ENCODE measurements at places on chromosomes 7 and 10.
A peak's percentile ranks its signal among the peaks of the same experiment; 100 is the strongest.

DNA sequence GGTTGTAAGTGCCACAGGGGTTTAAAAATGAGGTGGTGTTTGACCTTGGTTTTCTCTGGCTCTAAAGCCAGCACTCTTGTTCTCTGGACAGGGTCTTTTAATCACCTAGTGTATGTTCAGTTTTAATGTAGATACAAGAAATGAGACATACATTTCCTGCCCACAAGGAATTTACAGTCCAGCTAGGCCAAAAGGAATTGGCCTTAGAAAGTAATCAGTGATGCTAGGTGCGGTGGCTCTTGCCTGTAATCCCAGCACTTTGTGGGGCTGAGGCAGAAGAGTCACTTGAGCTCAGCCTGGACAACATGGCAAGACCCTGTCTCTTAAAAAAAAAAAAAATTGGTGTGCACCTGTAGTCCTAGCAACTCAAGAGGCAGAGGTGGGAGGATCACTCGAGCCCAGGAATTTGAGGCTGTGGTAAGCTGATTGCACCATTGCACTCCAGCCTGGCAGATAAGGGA is 100.2 kb downstream of the LRMDA start:
- no peaks in the 10 kb centered on the region for H3K36me3 ChIP-seq
- no peaks in the 10 kb centered on the region for H3K4me1 ChIP-seq
- no peak overlapping the region for H3K27ac ChIP-seq
- no peak overlapping the region for H3K4me3 ChIP-seq
- DNase-seq = no peak

- no peaks in the 10 kb centered on the region for H3K4me1 ChIP-seq
- peaks cover 2% of the 10 kb centered on the region for H3K36me3 ChIP-seq
- no peaks in the 10 kb centered on the region for H3K27me3 ChIP-seq
- H3K4me3 ChIP-seq = no peak overlapping the region
Observed at GRCh38 chr7:119900996-119901672, 371.8 kb upstream of the KCND2 start.

GRCh38 chr10:84588971-84589370 is 260.6 kb downstream of the CCSER2 start:
- no peak overlapping the region for H3K4me3 ChIP-seq
- DNase-seq = no peak
- no peak overlapping the region for H3K27ac ChIP-seq

DNA sequence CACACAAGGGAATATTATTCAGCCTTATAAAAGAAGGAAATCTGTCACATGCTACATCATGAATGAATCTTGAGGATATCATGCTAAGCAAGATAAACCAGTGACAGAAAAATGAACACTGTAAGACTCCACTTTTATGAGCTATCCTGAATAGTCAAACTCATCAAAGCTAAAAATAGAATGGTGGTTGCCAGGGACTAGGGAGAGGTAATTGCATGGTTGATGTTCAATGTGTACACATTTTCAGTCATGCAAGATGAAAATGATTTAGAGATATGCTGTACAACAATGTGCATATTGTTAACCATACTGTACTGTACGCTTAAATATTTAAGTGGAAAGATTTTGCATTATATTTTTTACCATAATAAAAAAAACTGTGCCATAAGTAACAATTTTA is 1349.1 kb downstream of the XPNPEP1 start:
- no peak overlapping the region for H3K4me3 ChIP-seq
- no peak for DNase-seq
- no peaks in the 10 kb centered on the region for H3K36me3 ChIP-seq
- H3K27me3 ChIP-seq = no peaks in the 10 kb centered on the region
- no peak overlapping the region for H3K27ac ChIP-seq
- no peaks in the 10 kb centered on the region for H3K4me1 ChIP-seq

DNA sequence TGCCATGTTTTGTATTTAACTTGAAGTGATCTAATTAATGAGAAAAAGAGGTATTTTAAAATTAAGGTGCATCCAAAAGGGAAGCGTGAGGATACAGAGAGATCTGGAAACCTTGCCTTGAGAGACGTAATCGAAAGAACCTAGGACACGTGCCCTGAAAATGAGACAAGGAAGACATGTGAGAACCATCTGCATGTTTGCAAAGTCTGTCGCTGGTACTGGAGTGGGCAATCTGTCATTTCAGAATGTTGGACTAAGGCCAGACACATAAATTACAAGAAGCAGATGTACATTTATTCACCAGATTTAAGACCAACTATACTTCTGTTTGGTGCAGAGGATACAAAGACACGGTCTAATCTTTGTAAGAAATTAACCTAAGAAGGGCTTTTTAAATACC is 9.2 kb downstream of the AGR2 start:
- H3K27ac ChIP-seq = no peak overlapping the region
- H3K4me1 ChIP-seq = no peaks in the 10 kb centered on the region
- DNase-seq = no peak
- H3K4me3 ChIP-seq = no peak overlapping the region
- peaks cover 13% of the 10 kb centered on the region for H3K27me3 ChIP-seq
- peaks cover 1% of the 10 kb centered on the region for H3K36me3 ChIP-seq

DNA sequence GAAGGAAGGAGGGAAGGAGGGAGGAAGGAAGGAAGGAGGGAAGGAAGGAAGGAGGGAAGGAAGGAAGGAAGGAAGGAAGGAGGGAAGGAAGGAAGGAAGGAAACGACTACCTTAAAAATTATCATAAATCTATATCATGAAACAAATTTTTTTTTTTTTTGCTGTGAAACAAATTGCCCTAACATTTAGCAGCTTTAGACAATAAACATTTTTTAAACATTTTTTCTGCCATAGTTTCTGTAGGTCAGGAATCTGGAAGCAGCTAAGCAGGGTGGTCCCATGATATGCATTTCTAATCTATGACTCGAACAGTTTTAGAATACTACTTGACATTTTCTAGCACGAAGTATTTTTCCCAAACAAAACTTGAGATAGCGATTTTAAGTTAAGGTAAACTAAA is 42.9 kb upstream of the TSPAN13 start:
- H3K36me3 ChIP-seq = peaks cover 13% of the 10 kb centered on the region
- no peak overlapping the region for H3K4me3 ChIP-seq
- H3K27ac ChIP-seq = no peak overlapping the region
- no peak for DNase-seq

DNA sequence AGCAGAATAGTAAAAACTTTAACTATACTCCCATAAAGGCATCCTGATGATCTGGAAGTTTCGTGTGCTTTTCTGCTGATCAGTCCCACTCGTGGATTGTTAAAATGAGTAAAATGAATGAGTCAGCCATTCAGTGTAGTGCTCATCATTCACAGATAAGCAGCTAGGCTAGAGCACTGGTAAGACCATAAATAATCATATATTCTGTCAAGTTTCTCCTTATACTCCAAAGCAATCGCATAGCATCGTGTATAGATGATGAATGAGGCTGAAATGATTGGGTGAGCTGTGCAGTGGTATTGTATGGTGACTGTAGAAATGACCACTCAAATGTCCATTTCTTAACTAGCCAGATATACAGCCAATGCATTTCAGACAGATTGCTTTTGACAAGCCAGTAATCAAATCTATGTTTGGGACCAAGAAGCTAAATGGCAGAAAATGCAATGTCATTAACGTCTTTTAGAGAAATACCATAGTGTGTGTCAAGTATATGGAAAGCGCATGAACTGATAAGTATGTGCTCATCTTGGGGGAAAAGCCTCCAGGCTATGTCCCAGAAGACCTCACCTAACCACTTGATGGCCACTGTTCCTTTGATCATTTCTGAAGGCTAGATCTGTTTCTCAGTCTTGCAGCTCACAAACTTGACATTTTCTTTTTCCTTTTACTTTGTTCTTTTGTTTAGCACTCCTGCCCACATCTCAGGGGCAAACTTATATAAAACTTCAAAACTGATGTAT is 227.2 kb upstream of the FAM3C start:
- no peaks in the 10 kb centered on the region for H3K4me1 ChIP-seq
- H3K27ac ChIP-seq = no peak overlapping the region
- no peaks in the 10 kb centered on the region for H3K27me3 ChIP-seq
- no peak overlapping the region for H3K4me3 ChIP-seq

DNA sequence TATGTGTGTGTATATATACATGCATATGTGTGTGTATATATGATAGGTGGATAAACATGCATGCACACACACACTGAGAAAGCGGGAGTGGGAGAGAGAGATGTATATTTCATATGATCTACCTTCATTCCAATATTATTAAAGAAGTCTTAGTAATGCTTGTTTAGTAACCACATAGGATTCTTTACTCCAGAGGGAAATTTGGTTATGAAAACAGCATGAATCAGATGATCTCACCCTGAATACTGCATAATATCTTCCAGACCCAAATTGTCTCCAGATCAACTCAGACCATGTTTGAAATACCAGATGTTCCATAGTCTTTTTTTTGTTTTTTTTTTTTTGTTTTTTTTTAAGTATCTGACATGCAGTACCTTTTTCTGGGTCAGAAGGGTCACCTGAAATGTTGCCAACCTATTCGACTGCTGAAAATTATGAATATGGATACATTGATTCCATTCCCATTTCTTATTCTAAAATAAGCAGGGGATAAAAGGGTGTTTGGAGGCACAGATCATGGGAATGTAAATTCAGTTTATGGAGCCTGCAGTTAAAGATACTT is 17.4 kb downstream of the TES start:
- H3K4me3 ChIP-seq = no peak overlapping the region
- no peak overlapping the region for H3K27ac ChIP-seq

DNA sequence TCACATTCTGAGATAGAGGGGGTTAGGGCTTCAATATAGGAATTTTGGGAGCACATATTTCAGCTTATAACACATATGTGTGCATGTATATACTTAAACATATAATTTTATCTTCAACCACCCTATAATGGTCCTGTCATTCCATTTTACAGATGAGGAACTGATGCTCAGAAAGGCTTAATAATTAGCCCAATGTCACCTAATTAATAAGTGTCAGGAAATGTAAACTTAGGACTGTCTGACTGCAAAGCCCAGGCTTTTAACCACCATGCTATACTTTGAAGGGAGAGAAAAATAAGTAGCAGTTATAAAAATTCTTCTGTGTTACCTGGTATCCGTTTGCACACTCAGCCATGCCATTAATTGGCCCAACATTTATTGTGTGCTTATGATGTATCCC is 172.6 kb downstream of the SKIDA1 start:
- no peaks in the 10 kb centered on the region for H3K4me1 ChIP-seq
- H3K27me3 ChIP-seq = peaks cover 28% of the 10 kb centered on the region
- no peaks in the 10 kb centered on the region for H3K36me3 ChIP-seq
- no peak overlapping the region for H3K27ac ChIP-seq
- no peak for DNase-seq

DNA sequence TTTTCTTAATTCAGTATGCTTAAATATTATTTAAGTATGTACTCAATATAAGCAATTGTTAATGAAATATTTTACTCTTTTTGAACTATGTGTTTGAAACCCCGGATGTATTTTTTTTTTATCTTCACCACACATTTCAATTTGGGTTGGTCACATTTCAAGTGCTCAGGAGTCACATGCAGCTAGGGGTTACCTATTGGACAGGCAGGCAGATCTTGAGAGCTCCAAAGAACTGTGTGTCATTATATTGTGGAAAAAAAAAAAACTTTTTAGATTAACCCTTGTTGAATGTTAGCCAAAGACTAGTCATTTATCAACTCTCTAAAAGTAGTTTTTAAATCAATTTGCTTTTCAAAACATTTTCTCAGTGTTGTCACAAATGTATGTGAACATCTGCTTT is 37.2 kb downstream of the IKZF1 start:
- peaks cover 51% of the 10 kb centered on the region for H3K36me3 ChIP-seq
- peaks cover 77% of the 10 kb centered on the region for H3K4me1 ChIP-seq
- H3K27ac ChIP-seq = peak overlapping the region; percentile 98
- H3K27me3 ChIP-seq = no peaks in the 10 kb centered on the region
- H3K4me3 ChIP-seq = peak overlapping the region; percentile 75

DNA sequence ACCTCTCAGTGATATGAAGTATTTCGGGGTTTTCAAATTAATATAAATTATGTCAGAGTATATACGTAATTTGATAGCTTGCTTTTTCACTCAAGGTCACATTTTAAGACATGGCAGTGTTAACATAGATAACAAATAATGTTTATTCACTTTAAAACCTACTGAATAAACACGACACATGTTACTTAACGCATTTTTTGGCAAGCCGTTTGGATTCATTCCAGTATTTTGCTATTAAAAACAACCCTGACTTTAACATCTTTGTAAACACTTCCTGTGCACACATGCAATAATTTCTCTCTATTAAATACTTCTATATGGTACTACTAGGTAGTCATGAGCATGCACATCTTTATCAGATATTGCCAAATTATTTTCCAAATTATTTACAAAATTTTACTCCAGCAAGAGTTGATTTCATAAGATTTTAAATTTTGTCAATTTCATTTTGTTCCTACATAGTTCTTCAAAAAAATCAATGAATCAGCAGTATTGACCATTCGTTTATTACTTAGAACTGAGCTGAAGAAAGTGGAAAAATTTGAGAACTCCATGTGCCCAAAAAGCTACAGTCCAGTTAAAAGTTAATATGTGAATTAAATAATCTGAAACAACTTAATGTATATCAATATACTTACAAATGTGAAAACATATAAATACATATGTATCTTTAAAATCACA is 26.8 kb upstream of the THSD7A start:
- H3K4me3 ChIP-seq = no peak overlapping the region
- no peaks in the 10 kb centered on the region for H3K4me1 ChIP-seq
- no peaks in the 10 kb centered on the region for H3K27me3 ChIP-seq

- H3K27ac ChIP-seq = no peak overlapping the region
- no peaks in the 10 kb centered on the region for H3K27me3 ChIP-seq
- H3K4me3 ChIP-seq = no peak overlapping the region
- H3K36me3 ChIP-seq = no peaks in the 10 kb centered on the region
Observed at GRCh38 chr7:20164425-20165145, 52.6 kb downstream of the MACC1 start.

DNA sequence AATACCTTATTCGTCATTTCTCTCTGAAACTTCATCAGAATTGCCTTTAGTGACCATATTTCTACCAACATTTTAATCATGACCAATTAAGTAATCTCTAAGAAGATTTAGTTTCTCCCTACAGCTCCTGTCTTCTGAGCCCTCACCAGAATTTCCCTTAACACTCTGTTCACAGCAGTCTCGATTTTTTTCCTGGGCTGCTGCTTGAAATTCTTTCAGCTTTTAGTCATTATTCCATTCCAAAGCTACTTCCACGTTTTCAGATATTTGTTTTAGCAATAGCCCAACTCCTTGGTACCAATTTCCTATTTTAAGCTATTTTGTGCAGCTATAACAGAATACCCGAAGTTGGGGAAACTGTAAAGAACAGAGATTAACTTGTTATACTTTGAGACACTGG is 192.4 kb upstream of the DKK1 start:
- H3K4me3 ChIP-seq = no peak overlapping the region
- H3K36me3 ChIP-seq = no peaks in the 10 kb centered on the region
- H3K4me1 ChIP-seq = no peaks in the 10 kb centered on the region
- no peak overlapping the region for H3K27ac ChIP-seq

GRCh38 chr7:24279512-24279911 is 4.5 kb upstream of the NPY start:
- peaks cover 12% of the 10 kb centered on the region for H3K4me1 ChIP-seq
- peaks cover 2% of the 10 kb centered on the region for H3K36me3 ChIP-seq
- H3K4me3 ChIP-seq = no peak overlapping the region
- no peak for DNase-seq
- H3K27ac ChIP-seq = no peak overlapping the region
- H3K27me3 ChIP-seq = peaks cover 14% of the 10 kb centered on the region

- H3K4me3 ChIP-seq = no peak overlapping the region
- H3K27ac ChIP-seq = no peak overlapping the region
- peaks cover 16% of the 10 kb centered on the region for H3K36me3 ChIP-seq
- peaks cover 27% of the 10 kb centered on the region for H3K4me1 ChIP-seq
- no peaks in the 10 kb centered on the region for H3K27me3 ChIP-seq
Observed at GRCh38 chr10:49512121-49512809, 26.7 kb downstream of the ERCC6 start.

Data from central memory CD8-positive, alpha-beta T cell (primary cell).